Dermis microvascular lymphatic vessel endothelial cell (primary cell): ENCODE measurements at places on chromosomes 1 and 21.

DNA sequence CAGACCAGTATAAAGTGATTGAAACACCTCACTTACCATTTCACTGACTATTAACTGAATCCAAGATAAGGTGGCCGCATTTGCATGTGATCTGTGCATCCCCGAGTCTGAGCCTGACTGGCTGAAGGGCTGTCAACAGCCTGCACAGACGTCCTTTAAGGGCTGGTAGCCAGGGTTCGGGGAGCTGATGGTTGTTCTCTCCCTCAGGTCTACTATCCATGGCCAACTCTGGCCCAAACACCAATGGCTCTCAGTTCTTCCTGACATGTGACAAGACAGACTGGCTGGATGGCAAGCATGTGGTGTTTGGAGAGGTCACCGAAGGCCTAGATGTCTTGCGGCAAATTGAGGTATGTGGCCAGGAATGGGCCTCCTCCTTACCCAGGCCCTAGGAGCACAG, 14.0 kb downstream of the PPIE start:
- no peak for DNase-seq

DNA sequence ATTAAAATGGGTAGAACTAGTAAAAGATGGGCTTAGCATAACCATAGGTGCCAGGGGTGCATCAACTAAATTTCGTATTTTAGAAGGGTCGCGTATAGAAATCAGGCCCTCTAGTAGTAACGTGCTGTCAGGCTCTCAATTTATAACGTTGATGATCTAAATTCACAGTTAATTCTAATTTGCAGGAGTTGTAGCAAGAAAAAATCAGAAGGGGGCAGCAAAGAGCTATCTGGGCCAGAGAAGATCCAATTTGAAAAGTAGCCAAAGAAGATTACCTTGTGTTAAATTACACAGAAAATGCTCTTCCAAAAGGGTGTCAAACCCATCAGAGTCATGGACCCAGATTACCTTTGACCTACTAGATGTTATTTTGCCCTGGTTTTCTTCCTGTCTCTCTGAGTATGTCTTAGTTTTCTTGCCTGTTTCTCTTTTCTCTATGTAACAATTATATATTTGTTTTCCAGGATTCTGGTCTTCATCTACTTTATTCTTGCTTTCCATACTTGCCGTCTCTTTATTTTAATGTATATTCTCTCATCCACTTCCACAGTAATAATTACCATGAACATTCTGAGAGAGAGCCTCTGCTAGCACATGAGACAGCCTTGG, 1030.9 kb downstream of the AMY1C start:
- DNase-seq = peak; percentile 17

DNA sequence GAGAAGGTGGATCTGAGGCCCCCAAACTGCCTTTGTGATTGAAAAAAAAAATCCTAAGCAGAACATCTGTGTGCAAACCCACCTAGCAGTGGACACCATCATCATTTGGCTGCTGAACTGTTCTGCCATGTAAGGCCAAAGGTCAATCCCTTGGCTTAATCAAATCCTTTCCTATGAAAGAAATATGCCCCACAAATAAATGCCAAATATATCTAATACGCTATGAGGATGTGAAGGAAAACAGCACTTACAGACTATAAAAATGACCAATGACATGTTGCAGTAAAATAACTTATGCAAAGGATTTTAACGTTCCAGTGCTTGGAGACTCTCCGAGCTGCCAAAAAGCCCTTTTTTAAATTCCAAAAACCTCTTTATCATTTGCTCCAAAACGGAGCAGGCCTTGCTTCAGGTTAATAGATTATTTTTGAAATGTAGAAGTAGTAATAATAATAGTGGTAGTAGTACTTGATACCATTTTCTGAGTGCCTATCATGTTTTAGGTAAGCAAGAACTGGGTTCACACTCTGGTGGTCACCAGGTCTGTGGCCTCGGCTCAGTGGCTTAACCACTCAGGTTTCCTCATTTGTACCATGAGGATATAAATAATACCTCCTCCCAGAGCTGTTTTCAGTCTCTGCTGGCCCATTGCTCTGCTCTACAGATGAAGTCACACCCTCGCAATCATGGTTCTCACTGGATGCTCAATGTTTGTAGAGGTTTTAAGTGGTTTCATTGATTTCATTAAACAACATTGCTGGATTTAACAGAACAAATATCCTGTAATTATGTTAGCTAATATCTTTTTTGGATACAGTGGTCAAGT, 47.9 kb upstream of the EDEM3 start:
- no peak for DNase-seq

- no peak for DNase-seq
Observed at GRCh38 chr1:167635156-167635648, 5.2 kb downstream of the RCSD1 start.

DNA sequence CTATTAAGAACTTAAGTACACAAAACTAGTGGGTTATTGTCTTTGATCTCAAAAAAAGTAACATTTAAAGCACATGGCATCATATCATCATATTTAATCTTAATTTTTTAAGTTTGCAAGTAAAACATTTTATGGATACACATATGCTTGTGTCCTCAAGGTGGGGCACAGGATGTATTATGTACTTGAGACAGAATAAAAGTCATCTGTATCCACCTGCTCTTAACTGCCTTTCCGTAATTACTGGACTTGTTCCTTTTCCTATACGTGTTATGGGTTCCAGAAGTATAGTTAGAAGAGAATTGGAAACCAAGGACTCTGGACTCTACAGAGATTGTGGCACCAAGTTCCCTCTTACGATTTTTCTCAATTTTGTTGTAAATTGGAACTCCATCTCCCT, 79.4 kb downstream of the FCRL5 start:
- no peak for DNase-seq

DNA sequence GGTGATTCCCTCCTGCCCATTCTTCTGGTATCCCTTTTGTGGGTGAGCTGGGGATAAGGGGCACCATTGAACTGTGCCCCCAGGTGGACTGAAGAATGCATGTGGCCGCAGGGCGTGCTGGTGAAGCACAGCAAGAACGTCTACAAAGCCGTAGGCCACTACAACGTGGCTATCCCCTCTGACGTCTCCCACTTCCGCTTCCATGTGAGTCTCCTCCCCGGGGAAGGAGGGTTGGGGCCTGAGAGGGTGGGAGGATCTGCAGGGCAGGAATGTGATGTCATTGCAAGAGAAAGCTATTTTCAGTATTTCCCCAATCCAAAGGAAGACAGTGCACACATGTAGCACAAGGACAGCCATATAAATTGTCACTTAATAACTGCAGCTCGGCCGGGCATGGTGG, 7.5 kb upstream of the KPNA6 start:
- DNase-seq = no peak

DNA sequence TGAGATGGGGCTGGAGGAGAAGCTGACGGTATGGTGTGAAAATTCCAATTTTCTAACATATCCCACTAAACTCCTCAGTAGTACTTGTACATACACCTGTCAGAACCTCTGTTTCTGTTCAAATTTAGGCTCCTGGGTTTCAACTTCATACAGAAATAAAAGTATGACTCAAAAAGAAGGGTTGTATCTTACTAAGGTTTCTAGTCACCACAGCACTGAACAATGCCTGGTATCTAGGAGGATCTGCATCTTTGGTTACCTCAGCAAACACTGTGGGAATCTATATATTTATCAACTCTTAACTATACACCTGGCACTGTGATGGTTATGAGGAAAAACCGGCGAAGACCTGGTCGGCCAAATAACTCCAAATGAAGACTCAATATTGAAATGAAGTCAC, 13.8 kb downstream of the RBM34 start:
- DNase-seq = no peak

DNA sequence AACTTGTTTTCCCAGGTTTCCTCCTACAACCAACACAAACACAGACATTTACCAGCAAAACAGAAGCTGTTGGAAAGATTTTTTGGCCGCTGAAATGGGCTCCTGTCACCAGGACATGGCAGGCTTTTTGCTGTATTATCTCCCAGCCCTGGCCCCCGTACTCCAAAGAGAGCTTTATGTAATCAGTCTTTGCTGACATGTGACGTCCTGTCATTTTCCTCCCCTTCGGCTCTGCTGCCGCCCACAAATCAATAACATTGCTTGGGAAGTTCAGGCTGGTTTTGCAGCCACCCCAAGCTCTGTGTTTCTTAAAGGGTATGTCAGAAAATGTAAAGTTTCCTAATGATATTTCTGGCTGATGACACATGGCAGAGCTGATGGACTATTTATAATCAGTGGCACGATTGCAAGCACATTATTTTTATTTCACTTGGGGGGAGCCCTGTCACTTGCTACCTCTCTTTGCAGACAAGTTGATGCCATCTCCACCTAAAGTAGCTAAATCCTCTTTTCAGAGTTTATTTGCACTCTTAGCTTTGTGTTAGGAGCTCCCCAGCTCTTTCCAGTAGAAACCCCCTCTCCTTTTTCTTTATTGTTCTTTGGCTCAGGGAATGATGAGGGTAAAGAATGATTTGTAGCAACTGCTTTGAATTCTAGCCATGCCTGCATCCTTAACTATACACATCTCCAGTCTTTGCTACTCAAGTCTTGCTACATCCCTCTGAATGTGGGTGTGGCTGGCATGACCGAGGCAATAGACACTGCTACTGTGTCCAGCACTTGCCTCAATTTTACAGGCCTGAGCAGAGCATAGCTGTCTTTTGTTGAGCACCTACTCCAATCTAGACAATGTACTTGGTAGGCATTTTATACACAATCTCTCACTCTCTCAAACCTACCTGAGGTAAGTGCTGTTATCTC, 67.3 kb downstream of the ELAVL4 start:
- DNase-seq = no peak

DNA sequence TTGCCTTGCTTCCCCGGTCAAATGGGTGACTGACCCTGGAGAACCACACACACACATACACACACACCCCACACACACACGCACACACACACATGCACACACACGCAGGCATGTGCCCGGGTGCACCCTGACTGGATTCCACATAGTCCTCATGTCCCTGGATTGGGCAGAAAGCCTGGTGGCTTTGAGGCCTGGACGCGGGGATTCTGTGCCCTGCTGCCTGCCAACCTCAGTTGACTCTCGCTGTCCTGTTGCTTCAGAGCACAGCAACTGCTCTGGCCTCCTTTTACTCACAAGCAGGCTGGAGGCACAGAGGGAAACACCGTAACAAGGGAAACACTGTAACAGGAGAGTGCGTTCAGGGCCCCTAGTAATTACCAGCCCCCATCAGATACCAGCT, 6.4 kb downstream of the RORC start:
- no peak for DNase-seq

DNA sequence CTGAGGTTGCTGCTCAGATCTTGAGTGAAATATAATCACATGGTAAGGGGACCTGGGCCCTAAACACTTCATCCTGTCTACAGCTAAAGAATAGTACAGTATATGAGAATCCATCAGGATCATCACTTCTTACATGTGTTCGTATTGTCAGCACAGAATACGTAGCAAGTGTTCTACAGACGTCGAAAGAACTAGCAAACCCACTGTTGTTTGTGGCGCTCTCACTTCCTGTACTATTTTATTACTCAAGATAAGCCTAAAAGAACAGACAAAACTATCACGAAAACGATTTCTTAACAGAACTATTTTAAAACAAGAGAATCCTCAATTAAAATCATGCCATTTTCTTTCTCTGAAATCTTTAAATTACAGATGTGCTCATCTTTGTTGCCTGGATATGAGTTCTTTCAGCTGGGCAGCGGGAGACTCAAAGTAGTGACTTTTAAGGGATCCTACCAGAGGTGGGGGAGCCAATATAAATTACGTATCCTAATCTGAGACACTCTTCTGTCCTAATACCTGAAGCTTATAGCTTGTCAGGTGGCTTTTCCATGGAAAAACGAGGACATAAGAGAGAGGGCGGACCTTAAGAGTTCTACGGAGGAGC, 724 bp downstream of the ST7L start:
- peak; percentile 58 for DNase-seq

- no peak for DNase-seq
Observed at GRCh38 chr1:1345860-1346500, 3.2 kb downstream of the DVL1 start.

- no peak for DNase-seq
Observed at GRCh38 chr1:201662646-201663045, 123.7 kb downstream of the NAV1 start.

GRCh38 chr21:30567617-30568016, 6.5 kb upstream of the KRTAP19-7 start:
- DNase-seq = no peak

DNA sequence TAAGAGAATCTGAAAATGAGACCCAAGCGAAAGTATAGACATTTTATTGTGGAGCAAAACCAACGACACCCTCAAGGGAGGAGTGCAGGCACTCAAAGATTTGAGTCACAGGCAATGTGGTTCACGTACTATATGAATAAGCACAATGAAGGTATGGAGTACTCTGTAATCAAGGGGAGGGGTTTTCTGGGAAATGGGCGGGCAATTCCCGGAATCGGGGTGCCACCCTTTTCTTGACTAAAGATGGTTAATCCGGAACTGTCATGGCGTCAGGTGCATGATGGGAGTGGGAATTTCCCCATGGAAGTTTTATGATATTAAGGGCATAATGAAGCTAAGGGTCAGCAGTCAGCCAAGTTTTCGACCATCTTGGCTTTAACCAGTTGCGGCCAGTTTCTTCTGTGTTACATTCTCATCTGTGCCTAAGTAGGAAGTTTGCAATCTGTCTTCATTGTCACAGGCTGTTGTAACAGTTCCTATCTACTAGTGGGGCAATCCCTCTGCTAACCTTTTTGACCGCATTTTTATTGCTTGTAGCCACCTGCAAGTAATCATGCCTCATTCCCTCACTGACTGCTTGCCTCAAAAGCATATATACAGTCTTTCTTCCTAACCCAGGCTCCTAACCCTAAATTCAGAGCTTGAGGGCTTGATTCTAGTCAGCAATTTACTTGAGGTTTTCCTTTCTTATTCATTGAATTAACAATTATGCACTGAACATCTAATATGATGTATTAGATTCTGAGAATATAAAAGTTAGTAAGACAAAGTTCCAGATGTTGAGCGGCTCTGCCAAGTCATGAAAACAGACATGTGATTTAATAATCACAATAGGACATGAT, 775 bp upstream of the AIM2 start:
- DNase-seq = no peak

DNA sequence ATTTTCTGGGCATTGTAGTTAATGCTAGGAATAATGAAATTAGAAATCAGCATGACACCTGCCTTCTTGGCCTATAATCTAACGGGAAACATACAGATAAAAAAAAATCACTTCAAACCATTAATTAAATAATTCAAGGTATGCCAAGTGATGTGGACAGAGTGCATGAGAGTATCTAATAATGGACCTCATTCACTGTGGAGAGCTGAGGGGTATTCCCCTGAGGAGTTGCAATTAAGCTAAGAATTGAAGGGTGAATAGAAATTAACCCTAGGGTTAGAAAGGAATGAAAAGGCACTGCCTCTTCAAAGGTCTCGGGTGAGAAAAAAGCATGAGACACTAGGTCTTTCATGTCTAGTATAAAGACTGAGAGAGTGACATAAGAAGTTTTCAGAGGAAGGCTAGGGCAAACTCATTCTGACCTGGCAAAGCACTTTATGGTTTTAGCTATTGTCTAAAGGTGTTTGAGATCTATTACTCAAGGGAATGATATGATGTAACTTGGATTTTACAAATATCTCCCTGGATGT, 466.1 kb downstream of the KCNT2 start:
- no peak for DNase-seq

GRCh38 chr1:163897412-163898155, 575.8 kb downstream of the NUF2 start:
- no peak for DNase-seq

- DNase-seq = no peak
Observed at GRCh38 chr21:38804789-38805327, 871 bp upstream of the ETS2 start.

GRCh38 chr1:209875515-209875914, 47.7 kb downstream of the UTP25 start:
- DNase-seq = no peak

GRCh38 chr1:40782371-40782956, 1.1 kb upstream of the KCNQ4 start:
- no peak for DNase-seq
